ENCODE measurements at places on chromosomes 3 and 15. TPM values are rescaled to one million over a fixed set of nuclear protein-coding genes. Genes with fewer than 3 reads are reported as not detected.

The RHCG gene
- not detected for total RNA-seq

The ACVR2B gene
- 13.7 TPM for total RNA-seq

The FMN1 gene
- total RNA-seq, result 0.19 TPM

The SERPINI1 gene
- 4.1 TPM for total RNA-seq

The RASGRP1 gene
- total RNA-seq, result 83.7 TPM

The RUVBL1 gene
- total RNA-seq, result 26.2 TPM

The AMOTL2 gene
- not detected for total RNA-seq

The GANC gene
- 57.7 TPM for total RNA-seq

DNA sequence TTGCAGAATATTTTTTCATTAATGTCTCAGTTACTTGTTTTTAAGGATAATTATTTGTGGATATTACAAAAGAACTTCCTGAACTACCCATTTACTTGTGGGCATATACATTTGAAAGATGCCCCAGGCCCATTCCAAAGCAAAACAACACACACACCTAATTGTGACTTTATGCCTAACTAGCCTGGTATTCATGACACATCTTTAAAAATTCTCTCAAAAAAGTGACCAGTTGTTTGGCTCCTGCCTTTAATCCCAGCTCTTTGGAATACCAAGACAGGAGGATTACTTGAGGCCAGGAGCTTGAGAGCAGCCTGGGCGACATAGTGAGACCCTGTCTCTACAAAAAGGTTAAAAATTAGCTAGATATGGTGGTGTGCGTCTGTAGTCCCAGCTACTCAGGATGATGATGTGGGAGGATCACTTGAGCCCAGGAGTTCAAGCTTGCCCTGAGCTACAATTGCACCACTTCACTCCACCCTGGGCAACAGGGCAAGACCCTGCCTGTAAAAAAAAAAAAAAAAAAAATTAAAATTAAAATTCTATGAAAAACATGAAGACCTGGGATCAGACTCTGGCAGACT lies 51.7 kb upstream of the SLC4A7 start:
- no peak for DNase-seq

- peak; percentile 23 for DNase-seq
Measured at GRCh38 chr3:128448491-128448890, 18.2 kb downstream of the DNAJB8 start.

DNA sequence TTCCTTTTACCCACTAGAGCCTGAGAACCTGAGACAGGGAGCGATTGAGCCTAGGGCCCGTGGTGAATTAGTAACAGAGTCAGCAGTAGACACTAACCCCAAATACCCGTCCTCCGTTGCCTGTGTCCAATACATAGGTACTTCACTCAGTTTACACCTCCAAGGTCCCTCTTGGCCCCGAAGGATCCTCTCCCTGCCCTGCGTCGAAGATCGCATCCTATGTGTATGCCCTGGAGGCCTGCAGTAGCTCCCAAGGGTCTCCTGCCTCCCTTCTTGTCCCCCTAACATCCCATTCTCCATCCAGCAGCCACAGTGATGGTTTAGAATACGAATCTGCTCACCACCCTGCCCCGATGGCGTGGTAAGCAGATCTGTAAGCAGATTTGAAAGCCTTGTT lies 67.0 kb downstream of the ISG20 start:
- DNase-seq, result no peak

DNA sequence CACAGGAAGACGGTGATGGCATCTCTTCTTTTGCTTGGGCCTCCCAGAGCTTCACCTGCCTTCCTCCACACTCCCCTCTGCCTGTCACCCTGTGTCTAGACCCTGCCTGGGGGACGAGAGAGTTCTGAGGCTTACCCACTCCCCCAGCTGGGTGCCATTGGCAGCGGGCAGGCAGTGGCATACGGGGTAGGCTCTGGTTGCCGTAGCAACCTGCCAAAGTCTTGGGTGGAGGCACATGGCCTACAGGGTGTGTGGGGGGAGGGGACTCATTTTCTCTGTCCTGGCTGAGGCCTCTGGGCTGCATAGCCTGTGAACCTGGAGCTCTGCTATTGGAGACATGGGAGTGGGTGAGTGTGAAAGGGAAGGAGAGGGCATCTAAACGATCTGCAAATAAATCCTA lies 4.4 kb downstream of the INSYN1 start:
- no peak for DNase-seq

DNA sequence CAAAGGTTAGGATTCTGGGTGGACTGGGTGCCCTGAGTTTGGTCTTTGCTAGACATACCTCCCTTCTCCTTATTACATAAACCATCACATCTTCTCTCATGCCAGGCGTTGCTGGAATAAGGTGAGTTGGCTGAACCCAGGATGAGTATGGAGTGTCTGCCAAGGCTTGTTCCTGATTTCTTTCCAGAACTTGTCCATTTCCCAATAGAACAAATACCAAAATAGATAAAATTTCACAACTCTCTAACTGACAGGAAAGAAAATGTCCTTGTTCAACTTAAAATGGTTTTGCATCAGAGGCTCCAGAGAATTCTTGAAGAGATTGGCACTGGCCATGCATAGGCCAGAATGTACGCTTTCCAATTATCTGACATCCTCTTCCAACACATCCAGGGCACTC lies 291.9 kb downstream of the IGSF11 start:
- DNase-seq, result no peak

- DNase-seq, result peak; percentile 37
Measured at GRCh38 chr15:31302778-31303725, 23.6 kb upstream of the KLF13 start.

- no peak for DNase-seq
Measured at GRCh38 chr3:128845119-128845777, 34.2 kb upstream of the ACAD9 start.

DNA sequence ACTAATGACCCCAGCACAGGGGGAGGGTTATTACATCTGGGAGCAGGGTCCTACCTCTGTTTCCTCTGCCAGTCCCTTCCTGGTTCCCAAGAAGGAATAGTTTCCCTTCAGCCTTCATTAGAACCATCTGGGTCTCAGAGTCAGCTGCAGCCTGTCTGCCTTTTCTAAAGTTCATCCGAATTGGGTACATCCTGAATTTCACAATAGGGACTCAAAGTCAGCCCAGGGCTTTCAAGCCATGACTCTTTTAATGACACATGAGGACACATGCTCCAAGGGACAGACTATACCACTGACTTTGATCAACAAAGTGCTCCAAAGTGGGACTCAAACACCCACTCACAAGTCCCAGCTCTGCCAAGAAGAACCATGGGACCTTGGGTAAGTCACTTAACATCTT lies 12.7 kb upstream of the CRABP1 start:
- no peak for DNase-seq

DNA sequence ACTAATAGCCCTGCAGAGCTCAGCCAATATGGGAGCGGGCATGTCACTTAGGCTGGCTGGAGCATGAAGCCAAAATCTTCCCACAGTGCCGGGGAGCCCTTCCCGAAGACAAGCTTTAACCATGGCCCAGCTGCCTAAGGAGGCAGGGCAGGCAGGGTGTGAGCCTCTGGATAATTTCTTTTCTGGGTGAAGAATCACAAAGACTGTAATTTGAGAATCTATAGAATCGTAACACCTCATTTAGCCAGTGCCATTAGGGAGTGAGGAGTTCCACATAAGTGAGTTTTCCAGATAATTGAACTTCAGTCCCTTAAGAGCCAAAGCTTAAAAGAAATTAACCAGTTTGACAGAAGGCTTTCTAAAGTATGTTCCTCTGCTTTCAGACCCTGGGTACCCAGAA lies 40.2 kb upstream of the TLE3 start:
- DNase-seq, result no peak

DNA sequence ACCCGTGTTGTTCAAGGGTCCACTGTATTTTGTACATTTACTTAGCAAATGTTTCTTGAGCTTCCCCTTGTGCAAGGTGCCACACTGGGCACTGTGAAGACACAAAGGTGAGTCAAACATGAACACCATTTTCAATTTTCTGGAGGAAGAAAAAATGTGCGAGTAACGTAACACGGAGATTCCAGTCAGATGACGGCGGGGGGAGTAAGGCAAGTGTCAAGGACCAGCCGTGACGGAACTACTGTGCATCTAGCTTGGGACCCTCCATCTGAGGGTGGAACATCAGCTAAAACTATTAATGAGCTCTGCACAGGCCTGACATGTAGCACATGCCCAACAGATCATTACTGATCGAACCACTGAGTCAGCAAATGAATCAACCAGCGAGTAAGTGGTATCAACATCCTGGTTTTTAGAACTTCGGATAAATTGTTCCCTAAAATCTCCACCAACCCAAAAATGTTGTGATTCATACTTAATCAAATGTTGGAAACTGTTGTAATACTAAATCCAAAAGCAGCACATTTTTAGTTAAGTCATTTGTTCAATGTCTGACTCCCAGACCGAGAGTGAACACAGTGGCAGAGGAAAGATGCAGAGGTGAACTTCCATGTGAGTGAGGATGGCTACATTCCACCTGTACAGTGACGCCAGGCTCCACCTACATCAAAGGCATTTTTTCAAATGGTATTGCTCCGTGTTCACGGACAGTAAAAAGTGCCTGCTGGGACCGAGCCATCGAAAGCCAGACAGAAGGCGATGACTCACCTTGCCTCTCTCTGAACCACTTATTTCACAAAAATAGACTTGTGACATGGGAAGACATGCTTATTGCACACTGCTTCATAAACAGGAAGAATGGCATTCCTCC lies 172.2 kb downstream of the ATP10A start:
- DNase-seq, result no peak

DNA sequence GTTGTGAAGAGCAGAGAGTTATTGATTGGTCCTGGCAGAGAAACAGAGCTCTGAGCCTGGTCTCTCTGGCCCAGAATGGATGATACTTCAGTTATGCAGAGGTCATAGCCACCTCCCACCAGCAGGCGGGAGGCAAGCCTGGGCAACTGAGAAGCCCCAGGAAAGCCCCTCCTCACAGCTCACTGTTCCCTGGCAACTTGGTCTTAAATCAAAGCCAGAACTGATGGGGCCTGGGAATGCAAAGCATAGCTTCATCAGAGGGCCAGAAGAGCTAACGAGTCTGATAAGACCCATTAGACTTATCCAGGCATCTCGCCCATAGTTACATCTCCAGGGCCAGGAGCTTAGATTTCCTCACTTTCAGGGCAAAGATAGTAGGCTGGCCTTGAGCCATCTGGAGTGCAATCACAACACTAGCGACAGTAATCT lies 5.5 kb upstream of the COLQ start:
- no peak for DNase-seq

- DNase-seq, result no peak
Measured at GRCh38 chr3:56342475-56342874, 125.8 kb downstream of the ERC2 start.

DNA sequence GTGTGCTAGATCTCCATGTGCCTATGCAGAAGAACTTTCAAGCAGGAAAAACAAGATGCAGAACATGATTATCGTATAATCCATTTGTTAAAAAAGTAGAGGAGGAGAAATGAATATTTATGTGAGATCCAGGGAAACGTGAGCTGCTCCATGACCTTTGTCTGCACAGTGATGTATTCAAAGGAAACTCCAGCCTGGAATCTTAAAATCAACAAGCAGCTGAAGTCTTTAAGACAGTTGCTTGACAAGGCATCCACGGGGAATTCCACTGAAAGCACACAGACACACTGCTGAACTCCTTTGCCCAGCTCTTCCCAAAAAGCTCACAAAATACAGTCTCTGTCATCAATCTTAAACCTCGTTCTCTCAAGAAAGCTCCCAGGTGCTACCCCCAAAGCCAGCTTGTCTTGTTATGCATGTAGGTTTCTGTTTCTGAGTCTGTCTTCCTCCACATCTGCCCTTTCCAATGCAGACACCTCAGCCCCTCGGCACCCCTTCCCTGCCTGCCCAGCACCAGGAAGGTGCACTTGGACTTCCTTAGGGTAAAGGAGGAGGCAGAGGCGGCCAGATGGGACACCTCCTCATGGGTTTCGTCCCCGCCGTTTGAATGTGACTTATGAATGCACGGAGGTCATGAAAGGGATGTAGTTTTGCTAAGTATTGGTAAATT lies 28.7 kb downstream of the LRRK1 start:
- no peak for DNase-seq

- no peak for DNase-seq
Measured at GRCh38 chr3:139811331-139811730, 123.7 kb upstream of the CLSTN2 start.

DNA sequence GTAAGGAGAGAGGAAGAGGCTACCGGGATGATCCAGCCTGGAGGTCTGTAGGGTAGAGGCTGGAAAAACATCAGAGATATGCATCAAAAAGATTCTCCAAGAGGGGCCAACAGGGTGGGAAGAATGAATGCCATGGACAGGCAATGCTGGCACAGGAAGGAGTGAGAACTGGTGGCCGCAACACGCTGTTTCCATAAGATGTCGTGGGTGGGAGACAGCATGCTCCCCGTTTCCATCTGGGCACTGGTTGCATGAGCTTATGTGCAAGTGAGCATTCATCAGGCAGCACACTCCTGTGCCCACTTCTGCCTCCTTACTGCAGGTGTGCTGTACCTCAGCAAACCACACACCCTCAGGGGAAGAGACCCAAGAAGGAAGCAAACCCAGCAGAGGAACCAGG lies 59.4 kb downstream of the GABRB3 start:
- no peak for DNase-seq

- DNase-seq, result no peak
Measured at GRCh38 chr3:139794469-139795265, 116.9 kb upstream of the NMNAT3 start.

GRCh38 chr15:73264881-73265280 lies 103.9 kb downstream of the HCN4 start:
- DNase-seq, result no peak

DNA sequence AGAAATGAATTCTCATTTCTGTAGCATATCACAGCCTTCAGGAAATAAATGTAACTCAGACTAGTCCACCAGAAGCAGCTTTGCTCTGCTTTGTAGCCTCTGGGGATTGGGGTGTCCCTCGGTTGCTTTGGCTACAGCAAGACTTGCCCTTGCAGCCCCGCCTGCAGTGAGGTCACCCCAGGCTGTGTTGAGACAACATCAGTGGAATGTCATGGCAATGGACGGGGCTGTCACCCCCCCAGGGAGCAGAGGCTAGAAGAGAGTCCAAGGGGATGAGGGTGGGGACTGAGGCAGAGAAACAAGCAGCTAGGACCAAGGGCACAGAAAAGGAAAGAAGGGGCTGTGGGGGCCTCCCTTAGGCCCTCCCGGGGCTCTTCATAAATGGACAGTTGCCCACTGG lies 854 bp downstream of the CLEC3B start:
- no peak for DNase-seq

DNA sequence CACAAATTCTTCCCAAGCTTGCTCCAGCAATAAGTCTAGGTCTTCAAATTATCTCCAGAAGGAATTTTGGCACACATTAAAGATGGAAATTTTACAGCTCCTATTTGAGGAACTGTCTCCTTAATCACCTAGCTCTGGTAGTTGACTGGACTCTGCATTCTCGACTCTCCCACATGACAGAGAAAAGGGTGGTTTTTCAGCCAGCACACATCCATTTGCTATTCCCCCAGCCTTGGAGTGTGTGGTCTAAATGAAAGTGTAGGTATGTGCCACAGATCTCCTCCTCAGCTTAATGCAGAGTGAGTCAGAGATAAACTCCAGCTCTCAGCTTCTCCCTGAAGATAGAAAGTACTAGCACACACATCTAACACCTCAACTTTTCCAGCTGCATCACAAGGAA lies 62.2 kb upstream of the ALCAM start:
- DNase-seq, result no peak

- DNase-seq, result no peak
Measured at GRCh38 chr3:86282106-86282787, 708.7 kb downstream of the VGLL3 start.

Measured in naive thymus-derived CD8-positive, alpha-beta T cell (primary cell).